ENCODE measurements at places on chromosomes 6 and 20.
A peak's percentile ranks its signal among the peaks of the same experiment; 100 is the strongest.

DNA sequence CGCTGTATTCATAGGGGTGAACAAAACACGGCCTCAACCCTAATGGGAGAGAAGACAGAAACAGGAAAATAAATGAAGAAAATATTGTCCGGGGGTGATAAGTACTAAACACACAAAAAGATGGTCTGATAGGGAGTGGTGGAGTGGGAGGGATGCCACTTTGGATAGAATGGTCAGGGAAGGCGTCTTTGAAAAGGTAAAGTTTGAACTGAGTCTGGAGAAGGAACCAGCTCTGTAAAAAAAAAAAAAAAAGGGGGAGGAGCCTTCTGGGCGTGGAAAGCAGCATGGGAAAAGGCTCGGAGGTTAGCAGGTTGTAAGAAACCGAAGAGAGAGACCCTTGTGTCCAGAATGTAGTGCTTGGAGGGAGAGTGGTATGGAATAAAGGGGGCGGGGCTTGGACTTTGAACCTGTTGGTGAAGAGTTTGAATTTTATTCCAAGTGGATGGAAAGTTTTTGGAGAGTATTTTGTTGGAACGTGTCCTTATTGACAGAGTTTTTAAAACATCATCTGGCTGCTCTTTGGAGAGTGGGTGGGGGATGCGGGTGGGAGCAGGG, 1.8 kb downstream of the CHMP4B start:
- no peak overlapping the region for H3K4me3 ChIP-seq
- H3K27ac ChIP-seq = peak overlapping the region; percentile 93
- peaks cover 51% of the 10 kb centered on the region for H3K4me1 ChIP-seq

GRCh38 chr6:41736186-41736733, 852 bp upstream of the TFEB start:
- H3K4me3 ChIP-seq = no peak overlapping the region
- no peak for DNase-seq

DNA sequence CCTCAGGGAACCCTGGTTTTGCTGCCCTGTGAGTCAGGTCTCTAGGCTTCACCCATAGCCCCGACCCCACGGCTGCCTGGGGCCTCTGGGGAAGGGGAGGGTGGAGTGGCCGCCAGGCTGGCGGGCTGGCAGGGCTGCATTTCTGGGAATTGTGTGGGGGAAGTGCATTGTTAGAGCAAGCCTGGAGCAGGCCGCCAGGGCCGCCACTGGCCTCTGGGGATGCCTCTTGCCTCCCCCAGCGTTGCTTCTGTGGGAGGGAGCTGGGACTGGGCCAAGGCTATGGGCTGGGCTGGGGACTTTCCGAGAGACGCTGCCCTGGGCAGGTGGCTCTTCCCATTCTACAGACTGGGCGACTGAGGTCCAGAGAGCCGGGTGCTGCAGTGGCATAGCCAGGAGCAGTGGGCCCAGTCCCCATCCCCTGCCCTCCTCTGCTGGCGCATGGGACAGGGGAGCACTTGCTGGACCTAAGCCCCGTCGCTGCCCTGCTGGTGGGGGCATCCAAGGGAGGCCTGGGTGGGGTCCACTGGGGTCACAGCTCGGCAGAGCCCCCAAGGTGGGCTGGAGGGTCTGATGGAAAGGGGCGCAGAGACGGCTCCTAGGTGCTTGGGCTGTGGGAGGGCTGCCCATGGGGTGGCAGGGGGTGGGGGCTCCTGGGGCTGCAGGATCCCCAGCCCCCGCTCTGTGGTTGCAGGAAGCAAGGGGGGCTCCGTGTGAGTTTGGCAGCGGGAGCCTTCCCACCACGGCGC, 6.6 kb upstream of the SOX18 start:
- no peaks in the 10 kb centered on the region for H3K36me3 ChIP-seq
- H3K27me3 ChIP-seq = no peaks in the 10 kb centered on the region
- H3K4me1 ChIP-seq = peaks cover 12% of the 10 kb centered on the region
- DNase-seq = no peak
- H3K27ac ChIP-seq = no peak overlapping the region
- no peak overlapping the region for H3K4me3 ChIP-seq

- no peaks in the 10 kb centered on the region for H3K27me3 ChIP-seq
- H3K4me3 ChIP-seq = no peak overlapping the region
- no peaks in the 10 kb centered on the region for H3K36me3 ChIP-seq
- DNase-seq = no peak
- H3K27ac ChIP-seq = no peak overlapping the region
- peaks cover 10% of the 10 kb centered on the region for H3K4me1 ChIP-seq
These were observed 5.2 kb downstream of the TTLL9 start for GRCh38 chr20:31875671-31876070.

DNA sequence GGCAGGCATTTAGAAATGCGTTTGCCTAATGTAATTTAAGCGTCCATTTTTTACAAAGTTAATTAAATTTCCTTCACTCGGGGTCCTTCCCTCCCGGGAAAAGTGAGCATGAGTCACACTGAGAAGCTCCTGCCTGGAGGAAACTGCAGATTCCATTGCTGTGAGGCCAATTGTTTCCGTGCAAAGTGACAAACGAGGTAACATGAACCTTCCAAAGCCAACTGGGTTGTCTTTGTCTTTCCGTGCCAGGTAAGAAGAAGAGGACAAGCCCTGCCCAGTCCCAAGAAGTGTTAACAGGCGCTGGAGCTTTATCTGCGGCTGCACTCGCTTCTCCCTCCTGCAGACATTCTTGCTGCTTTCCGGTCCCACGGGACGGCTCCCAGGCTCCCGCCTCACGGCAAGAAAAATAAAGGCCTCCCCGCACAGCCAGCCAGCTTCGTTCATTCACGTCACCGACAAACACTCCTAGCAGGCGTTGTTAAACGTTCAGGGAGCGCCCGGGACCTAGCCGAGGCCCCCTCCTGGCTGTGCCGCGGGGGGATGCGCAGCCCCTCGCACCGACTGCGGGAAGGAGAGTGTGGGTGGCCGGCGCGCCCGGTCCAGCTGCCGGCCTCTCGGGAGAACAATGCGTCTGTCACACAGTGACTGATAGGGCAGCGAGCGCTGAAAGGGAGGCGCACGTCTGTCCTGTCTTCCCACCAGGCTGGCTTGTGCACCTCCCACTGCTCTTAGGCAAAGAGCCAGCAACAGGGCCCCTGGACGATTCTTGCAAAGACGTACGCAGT, 61.5 kb upstream of the HDDC2 start:
- H3K4me1 ChIP-seq = peaks cover 12% of the 10 kb centered on the region
- H3K4me3 ChIP-seq = no peak overlapping the region
- no peaks in the 10 kb centered on the region for H3K27me3 ChIP-seq
- no peak overlapping the region for H3K27ac ChIP-seq

DNA sequence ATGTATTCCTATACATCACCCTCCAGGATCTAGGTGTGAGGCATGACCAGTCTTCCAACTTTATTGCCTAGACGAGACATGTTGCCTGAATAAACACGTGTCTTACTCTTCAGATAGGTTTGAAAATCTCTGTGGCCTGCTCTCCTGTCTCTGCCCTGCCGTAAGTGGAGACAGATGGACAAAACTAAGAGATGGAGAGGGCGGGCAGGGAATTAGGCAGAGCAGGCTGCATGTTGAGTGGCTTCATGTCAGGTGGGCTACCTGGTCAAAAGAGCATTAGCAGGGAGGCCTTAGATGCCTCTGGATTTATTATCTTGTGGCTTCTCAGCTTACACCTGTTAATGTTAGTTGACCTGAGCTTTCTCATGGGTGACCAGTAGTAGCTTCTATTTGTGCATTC, 59.0 kb upstream of the TULP4 start:
- H3K27me3 ChIP-seq = no peaks in the 10 kb centered on the region
- no peak for DNase-seq
- peaks cover 12% of the 10 kb centered on the region for H3K4me1 ChIP-seq
- H3K4me3 ChIP-seq = no peak overlapping the region
